ENCODE measurements at places on chromosomes 3 and 15. TPM values are rescaled to one million over a fixed set of nuclear protein-coding genes. Genes with fewer than 3 reads are reported as not detected.

DNA sequence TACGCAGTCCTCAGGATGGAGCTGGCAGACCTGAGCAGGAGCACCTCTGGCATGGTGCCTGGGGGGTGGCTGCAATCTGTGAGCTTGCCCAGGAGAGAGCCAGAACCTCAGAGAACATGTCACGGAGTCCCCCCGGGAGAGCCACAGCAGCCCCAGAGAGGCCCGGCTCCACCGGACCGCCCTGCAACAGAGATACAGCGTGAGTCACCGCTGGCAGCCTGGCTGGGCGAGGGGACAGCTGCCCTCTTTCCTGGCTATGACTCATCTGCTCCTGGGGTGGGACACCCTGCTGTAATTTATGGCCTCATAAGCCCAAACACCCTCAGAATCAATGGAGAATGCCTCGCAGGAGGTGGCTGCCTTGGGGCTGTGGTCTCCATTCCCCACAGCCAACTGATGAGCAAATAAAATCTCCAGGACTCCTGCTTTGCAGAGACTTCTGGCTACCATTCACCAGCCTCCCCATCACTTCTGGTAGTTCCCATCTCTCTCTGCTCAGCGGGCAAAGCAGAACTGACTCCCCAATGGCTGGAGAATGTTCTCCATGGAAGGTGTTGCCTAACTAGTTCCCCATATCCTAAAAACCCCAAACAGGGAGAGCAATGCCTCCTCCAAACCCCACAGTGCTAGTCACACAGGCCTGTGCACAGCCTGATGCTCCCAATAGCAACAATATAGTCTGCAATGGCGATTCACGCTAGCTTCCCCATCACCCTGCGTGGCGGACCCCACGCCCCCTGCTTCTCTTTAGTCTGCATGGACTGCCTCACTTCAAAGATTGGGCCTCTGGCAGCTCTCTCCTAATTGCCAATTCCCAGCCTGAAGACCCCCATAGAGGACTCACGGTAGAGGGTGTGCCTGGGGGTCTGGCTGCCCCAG, 21.6 kb downstream of the ACSBG1 start:
- H3K4me1 ChIP-seq, result no peaks in the 10 kb centered on the region
- peaks cover 2% of the 10 kb centered on the region for H3K27me3 ChIP-seq
- no peaks in the 10 kb centered on the region for H3K36me3 ChIP-seq
- H3K4me3 ChIP-seq, result no peak overlapping the region
- peak; percentile 79 for DNase-seq

DNA sequence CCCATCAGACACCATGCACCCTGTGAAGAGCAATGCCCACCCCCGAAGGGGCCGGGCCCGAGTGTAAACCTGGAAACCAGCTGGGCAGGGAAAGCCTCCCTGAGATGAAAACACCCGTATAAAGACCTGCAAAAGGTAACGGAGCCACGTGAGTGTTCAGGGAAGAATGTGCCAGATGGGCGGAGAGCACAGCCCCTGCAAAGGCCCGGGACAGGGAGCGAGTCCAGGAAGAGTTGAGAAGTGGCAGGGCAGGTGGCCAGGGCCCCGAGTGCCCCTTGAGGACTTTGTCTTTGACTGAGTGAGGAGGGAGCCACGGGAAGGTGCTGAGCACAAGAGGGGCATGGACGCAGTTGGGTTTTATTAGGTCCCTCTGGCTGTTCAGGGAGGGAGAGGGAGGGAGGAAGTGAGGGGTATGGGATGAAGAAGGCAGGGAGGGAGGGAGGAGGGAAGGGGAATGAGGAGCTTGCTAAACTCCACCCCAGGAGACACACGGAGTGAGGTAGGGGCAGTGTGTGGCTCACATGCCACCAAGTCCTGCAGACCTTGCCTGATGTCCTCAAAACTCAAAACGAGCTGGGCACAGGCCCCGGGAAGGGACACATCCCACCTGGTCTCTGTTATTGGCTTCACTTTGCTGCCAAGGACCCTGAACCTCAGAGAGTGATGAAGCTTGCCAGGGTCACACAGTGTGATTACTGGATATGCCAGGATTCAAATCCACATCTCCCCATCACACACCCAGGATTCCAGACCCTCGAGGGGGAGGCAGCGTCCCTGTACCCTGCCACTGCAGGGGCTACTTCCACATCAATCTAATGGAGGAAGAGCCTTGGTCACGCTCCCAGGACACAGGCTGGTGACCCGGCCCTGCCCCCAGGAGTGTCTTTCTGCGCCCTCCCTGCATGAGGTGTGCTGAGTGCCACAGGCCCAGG, 49.1 kb upstream of the IQSEC1 start:
- no peak overlapping the region for H3K4me3 ChIP-seq
- no peak for DNase-seq
- no peaks in the 10 kb centered on the region for H3K36me3 ChIP-seq
- H3K27me3 ChIP-seq, result no peaks in the 10 kb centered on the region
- no peaks in the 10 kb centered on the region for H3K4me1 ChIP-seq

Gene PLSCR4
- total RNA-seq, result 36.7 TPM

Gene MEGF11
- under 0.01 TPM for total RNA-seq
